ENCODE measurements at places on chromosomes 4 and X.

- DNase-seq, result no peak
Measured at GRCh38 chr4:140332734-140333133, 40.7 kb upstream of the SCOC start.

DNA sequence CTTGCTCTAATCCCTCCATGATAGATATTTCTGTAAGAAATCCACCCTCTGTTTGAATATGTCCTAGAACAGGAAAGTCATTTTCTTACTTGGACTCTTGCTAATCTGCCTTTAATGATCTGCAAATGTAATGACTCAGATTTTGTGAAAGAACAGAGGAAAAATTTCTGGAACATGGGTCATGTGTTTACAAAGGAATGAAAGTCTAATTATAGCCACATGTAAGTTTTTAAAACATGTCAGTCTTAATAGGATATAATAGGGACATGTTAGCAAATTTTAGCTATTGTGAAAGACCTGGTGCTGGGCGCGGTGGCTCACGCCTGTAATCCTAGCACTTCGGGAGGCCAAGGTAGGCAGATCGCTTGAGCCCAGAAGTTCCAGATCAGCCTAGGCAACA, 47.6 kb downstream of the GRK4 start:
- no peak for DNase-seq

DNA sequence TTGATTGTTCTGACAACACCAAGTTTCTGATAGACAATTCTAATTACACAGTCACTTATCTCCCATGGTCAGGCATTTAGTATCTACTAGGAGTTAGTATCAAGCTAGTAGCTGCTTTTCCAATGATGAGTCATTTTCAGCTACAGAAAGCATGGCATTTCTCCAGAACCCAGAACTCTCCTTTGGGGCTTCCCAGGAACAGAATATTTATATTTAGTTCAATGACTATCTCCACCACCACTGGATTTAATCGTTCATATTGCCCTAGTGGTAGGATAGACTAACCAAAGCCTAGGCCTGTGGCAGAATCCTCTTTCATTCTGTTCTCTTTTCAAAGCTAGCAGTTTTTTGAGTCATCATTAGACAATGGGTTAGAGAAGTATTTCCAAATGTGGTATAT, 569.4 kb downstream of the GABRG1 start:
- no peak for DNase-seq

- DNase-seq, result no peak
Measured at GRCh38 chrX:143306991-143307937, 210.0 kb downstream of the SPANXN3 start.

- no peak for DNase-seq
Measured at GRCh38 chr4:38803833-38804653, 548 bp downstream of the TLR1 start.

DNA sequence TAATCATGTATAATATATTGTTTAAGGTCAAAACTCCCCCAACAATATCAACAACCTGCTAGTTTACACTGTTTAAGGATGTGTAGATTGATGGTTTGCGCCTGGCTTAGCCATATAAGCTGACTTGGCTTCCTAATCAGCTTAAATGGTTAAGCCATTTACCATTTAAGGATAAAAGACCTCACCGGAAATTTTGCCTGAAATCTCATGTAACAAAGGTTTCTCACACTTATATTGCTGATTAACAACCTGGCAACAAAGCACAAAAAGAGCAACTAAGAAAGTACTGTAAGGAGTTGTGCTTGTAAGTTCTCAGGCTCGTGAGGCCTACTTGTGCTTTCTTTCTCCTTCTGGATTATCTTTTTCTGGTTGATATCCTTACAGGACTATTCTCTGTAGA, 485.2 kb downstream of the GABRG1 start:
- no peak for DNase-seq

DNA sequence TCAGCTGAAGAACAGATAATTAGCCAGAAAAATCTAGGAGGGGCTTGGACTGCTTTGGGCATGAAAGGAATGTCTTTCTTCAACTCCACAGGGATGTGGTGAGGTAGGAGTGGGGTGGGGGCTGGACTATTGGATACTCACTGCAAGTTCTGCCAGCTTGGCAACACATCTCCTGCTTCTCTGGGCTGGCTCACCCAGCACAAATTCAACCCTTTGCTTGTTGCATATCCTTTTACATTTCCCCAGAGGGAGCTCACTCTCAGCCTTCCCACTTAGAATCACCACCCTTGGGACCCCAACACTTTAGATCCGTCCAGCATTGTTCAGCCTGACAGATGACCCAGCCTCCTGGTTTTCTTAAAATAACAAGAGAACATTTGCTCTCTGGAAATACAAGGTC, 120.6 kb downstream of the KDR start:
- DNase-seq, result no peak

- no peak for DNase-seq
Measured at GRCh38 chrX:8565729-8566128, 101.1 kb downstream of the VCX3B start.

DNA sequence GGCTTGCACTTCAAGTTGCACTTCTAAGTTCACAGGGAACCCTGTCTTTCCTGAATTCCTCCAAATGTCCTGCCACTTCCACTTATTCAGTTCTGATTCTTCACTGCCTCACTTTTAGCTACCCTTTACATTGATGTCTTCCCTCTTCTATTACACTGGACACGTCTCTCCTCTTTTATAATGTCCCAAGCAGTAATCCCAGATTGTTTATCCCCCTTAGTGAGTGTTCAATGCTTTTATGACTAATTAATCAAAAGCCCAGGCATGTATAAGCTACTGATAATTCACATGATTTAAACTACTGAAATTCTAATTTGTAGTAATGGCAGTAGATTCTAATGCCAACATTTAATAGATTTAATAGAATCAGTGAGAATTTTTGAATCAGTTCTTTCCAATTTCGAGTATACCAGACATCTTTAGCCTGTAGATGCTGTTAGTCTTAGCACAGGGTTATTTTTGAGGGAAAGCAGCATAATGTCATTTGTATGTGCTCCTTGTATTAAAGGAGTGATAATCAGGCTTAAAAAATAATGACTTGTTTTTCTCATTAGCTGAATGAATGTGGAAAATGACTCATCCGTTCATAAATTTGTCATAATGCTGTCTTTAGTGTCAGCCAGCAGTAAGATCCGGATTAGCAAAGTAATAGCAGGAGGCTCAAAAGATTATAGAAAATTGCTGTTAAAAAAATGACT, 703.1 kb downstream of the CENPC start:
- no peak for DNase-seq

GRCh38 chrX:45517090-45517973, 316.7 kb upstream of the DIPK2B start:
- DNase-seq, result no peak

DNA sequence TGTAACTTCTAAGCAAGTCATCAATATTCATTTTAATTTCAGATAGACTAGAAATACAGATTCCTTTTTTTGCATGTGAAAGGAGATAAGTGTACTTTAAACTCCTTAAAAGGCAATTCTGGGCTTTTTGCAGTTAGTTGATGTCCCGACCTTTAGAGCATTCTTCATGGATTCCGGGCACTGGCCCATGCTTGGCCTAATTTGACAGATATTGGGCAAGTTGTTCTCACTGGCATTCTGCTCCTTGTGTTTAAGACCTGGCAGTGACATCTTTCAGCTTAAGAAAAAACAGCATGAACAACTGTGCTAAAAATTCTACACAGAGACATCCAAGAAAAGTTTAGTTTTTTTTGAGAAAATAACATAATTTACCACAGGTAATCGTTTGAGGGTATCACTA, 1037.2 kb downstream of the PCDH18 start:
- DNase-seq, result no peak

GRCh38 chrX:17814557-17814956, 46.5 kb downstream of the RAI2 start:
- no peak for DNase-seq

DNA sequence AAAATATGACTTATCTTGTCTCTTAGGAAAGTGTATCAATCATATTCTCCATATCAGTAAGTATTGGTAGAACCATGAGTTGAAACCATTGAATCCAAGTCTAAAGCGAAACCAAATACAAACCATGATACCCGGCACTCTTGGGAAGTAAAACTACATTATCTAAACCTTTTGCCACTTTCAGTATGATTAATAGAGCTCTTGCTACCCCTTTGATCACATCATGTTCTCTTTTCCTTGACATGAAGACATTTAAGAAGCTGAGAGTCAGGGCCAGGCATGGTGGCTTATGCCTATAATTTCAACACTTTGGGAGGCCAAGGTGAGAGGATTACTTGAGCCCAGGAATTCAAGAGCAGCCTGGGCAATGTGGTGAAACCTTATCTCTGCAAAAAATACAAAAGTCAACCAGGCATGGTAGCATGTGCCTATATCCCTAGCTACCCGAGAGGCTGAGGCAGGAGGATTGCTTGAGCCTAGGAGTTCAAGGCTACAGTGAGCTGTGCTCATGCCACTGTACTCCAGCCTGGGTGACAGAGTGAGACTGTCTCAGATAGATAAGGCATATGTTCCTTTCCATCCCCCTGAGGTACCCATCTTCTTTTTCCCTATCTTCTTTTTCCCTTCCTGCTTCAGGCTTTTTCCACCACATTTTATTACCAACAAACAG, 45.4 kb downstream of the CEP135 start:
- no peak for DNase-seq

- DNase-seq, result no peak
Measured at GRCh38 chrX:102712981-102713625, 855 bp downstream of the GPRASP2 start.

Measured in stimulated activated CD8-positive, alpha-beta memory T cell treated with anti-CD3 and anti-CD28 coated beads, Interleukin-15, amount 100 ng/mL, for 4 hours (primary cell).